ENCODE measurements at places on chromosomes 4 and X.

DNA sequence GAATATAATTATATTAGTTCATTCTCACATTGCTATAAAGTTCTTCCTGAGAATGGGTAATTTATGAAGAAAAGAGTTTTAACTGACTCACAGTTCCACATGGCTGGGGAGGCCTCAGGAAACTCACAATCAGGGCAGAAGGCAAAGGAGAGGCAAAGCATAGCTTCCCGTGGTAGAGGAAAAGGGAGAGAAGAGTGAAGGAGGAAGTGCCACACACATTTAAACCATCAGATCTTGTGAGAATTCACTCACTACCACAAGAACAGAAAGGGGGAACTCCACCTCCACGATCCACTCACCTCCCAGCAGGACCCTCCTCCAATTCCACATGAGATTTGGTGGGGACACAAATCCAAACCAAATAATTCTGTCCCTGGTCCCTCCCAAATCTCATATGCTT lies 773.4 kb upstream of the INTU start:
- DNase-seq = no peak

DNA sequence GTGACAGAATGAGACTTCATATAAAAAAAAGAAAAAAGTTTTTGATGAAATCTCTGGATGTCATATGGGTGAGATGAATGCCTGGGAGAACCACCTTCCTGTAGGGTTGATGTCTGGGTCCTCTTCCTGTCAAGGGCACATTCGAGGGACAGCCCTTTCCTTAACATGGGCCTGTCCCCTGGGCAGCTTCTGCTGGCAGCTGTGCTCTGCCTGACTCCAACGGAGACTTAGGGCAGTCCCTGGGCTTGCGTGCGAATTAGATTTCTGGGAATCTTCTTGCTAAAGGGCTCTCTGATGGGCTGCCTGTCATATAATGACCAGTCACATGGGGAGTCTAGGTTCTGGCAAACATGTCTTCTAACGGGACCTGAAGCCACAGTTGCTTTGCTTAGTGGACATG lies 40.7 kb downstream of the TNIP2 start:
- DNase-seq = no peak

DNA sequence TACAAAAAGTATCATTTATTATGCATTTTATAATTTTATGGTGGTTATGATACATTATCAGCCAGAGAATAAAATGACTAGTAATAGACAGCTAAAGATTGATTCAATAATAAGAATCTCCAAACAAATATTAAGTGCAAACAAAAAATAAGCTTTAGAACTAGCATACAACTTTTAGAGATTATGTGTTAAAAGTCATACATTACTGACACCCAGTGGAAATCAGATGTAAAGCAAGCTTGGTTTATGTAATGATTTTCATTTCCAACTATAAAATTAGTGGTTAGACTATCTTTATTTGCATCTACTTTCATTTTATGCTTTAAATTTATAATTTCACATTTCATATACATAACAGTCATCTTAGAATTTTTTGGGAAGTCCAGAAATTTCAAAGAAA lies 57.7 kb downstream of the IL13RA2 start:
- DNase-seq = peak; percentile 2

- no peak for DNase-seq
Measured at GRCh38 chrX:133771086-133771646, 214.2 kb downstream of the GPC3 start.

DNA sequence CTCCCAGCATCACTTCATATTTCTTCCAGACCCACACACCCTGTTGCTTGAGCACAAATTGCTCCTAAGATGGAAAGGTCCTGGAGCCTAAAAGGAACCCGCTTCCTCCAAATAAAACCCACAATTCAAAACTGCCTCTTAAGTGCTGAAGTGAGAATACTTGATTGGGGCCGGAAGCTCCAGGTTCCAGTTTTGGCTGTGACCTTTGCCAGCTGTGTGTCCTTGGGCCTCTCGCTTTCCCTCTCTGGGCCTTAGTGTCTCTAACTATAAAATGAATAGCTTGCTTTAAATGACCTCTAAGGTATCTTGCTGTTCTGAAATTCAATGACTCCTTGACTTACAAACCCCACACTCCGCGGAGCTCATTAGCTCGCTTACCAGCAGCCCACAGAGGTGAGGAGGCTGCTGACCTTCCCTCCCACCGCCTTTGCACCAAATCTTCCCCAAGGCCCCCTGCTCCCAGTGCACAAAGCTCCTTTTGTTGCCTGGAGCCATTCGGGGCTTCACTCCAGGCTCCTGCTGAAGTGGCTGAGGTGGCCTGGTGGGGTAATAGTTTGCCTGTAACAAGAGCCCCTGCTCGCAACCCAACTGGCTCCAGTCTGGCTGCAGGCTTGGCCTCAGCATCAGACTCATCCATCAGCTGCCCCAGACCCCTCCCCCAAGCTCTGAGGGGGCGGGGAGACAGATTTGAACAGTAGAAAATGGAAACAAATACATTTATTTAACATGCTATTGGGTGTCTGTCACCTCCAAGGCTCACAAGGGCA lies 21.8 kb downstream of the STARD8 start:
- DNase-seq = no peak

GRCh38 chr4:6480534-6481088 lies 8.2 kb upstream of the PPP2R2C start:
- DNase-seq = no peak

DNA sequence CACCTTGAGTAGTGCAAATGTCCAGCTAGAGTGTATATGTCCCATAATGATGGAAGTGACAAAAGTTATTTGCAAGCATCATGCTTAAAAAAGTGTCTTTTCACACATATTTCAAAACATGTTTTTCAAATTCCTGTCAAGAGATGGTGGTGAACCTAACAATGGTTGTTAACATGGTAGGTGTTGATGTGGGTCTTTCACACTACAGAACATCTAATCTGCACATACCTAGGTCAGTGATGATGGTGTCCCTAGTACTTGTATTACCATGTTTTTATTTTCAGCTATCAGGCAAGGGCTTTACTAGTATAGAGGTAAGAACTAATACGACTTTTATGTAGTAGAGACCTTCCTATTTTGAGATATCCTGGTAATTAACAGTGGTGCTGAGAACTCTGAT lies 3.4 kb upstream of the ATXN3L start:
- DNase-seq = no peak

- peak; percentile 66 for DNase-seq
Measured at GRCh38 chr4:105520819-105521790, 31.3 kb upstream of the ARHGEF38 start.

DNA sequence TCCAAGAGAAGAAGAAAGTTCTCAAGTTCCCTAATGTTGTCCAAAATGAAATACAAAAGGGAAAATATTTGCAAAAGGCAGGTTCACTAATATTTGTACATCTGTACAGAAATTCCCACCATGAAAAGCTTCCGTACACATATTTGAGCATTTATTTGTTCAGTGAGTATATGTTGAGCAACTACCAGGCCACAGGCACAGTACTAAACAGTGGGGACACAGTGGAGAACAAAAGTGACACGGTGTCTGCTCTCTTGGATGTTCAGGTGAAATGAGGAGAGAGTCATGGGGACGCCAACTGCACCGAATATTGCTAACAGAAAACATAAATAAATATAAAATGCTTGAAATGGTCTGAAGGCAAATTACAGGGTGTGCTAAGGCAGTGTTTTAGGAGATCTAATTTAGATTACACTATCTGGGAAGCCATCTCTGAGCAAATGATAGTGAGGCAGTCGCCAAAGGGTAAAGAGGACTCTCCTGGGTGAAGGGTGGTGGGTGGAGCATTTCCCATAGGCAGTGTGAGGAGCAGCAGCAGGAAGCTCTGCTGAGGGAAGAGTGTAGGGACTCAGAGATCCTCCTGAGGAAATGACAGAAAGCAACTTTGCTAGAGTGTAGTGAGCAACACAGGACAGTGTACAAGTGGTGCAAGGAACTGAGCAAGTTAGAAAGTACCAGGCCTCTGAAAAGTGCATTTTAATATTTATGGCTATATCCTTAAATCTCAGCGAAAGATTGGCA lies 375.2 kb downstream of the GALNTL6 start:
- DNase-seq = no peak

GRCh38 chrX:100768679-100769338 lies 36.9 kb upstream of the SYTL4 start:
- peak; percentile 32 for DNase-seq

DNA sequence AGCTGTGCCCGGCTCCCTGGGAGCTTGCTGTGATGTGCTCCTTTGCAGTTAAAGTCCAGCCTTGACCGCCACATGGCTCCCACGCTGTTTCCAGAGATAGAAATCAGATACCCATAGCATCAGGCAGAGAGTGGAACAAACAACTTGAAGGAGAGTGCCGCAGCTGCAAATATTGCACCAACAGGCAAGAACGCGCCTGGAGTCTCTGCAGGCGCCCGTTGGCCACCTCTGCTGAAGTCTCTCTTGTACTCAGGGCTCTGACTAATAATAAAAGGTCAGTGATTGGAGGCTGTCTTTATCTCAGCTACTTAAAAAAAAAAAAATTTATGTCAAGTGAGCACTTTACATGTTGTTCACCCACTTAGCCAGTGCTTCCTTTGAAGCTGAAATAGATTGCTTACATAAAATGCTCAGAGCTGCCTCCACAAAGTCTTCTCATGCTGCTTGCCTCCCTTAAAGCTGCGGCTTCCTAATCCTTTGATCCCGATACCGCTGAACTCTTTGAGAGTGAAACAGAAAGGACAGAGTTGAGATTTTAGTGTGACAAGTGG lies 30.9 kb upstream of the TENM3 start:
- DNase-seq = no peak

- DNase-seq = no peak
Measured at GRCh38 chr4:47104986-47105385, 73.6 kb downstream of the GABRB1 start.

DNA sequence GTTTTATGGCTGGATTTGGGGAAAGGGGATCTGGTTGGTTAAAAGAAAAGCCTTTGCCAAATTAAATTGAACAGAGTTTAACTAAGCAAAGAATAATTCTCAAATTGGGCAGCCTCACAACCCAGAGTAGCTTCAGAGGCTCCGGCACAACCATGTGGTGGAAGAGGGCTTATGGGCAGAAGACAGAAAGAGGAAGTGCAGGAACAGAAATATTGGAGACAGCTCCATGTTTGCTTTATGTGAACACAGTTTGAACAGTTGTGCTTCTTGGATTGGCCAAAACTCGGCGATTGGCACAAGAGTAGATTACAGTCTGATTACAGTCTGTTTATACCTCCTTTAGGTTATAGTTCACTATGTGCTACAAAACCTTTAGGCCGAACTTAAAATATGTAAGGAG lies 562.7 kb downstream of the TRIML1 start:
- no peak for DNase-seq

DNA sequence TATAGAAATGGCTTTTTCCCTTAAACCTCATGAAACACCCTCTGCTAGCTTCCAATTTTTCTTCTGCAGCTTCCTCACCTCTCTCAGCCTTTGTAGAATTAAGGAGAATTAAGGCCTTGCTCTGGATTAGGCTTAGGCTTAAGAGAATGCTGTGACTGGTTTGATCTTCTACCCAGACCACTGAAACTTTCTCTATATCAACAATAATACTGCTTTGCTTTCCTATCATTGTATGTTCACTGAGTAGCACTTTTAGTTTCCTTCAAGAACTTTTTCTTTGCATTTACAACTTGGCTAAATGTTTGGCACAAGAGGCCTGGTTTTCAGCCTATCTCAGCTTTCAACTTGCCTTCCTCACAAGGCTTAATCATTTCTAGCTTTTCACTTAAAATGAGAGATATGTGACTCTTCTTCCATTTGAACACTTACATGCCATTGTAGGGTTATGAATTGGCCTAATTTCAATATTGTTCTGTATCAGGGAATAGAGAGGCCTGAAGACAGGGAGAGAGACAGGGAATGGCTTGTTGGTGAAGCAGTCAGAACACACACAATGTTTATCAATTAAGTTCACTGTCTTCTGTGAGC lies 28.2 kb downstream of the TMEM154 start:
- DNase-seq = no peak

GRCh38 chrX:23980011-23980441 lies 47.0 kb downstream of the KLHL15 start:
- DNase-seq = no peak

DNA sequence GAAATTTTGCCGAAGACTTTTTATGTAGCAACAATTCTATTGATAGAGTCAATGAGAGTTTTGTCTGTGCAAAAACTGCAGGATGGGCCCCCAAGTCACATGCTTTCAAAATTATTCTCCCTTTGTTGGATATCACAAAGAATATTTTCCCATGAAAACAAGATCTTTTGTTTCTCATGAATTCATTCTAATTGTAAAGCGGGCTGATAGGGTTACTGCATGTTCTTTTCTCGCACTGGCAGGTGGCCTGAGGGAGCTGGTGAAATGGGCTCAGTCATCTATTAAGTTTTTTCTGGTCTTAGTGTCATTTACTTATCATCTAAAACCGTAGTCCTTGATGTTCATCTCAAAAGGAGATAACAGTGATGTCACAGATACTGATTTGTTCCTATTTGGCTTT lies 44.2 kb downstream of the MID1IP1 start:
- no peak for DNase-seq

DNA sequence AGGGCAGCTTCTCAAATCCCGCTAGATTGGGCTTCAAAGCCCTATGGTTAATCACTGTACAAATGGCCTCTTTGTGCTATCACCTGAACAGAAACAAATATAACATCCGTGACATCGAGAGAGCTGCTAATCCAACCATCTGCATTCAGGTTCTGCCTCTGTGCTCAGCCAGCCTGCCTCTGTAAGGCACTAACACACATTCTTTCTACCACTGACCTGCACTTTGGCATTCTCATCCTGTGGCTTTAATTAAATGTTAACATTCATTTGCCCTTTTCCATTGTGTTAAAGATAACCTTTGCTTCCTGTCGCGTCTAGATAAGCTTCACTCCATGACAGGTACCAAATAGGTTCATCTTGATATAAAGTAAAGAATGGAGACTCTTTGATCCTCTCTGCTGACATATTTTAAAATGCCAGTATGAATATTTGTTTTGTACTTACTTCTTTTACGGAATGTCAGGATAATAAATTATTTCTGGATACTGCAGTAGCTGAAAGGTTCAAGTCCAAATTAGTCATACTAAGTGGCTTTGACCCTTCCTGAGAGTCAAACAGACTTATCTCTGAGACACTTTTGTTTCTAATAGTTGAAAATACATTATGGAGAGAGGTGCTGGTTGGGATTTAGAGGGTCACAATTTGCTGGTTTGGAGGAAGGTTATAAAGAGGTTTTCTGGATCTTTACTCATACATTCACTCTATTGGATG lies 505.7 kb downstream of the PACRGL start:
- DNase-seq = no peak

- no peak for DNase-seq
Measured at GRCh38 chr4:150962245-150962644, 52.8 kb downstream of the LRBA start.

GRCh38 chr4:113524505-113525186 lies 236.9 kb downstream of the CAMK2D start:
- no peak for DNase-seq

GRCh38 chr4:54064317-54065111 lies at the start of gene CHIC2:
CHIC2 (minus strand) TSS chr4:54064605; CDS start chr4:54064300, 305 bp downstream.
- peak; percentile 82 for DNase-seq

GRCh38 chrX:111568354-111568753 lies 56.9 kb downstream of the SERTM2 start:
- no peak for DNase-seq

GRCh38 chr4:126419266-126419665 lies 1104.5 kb downstream of the FAT4 start:
- no peak for DNase-seq

Data from foreskin melanocyte (primary cell).